ENCODE measurements at places on chromosomes 6 and 20.

DNA sequence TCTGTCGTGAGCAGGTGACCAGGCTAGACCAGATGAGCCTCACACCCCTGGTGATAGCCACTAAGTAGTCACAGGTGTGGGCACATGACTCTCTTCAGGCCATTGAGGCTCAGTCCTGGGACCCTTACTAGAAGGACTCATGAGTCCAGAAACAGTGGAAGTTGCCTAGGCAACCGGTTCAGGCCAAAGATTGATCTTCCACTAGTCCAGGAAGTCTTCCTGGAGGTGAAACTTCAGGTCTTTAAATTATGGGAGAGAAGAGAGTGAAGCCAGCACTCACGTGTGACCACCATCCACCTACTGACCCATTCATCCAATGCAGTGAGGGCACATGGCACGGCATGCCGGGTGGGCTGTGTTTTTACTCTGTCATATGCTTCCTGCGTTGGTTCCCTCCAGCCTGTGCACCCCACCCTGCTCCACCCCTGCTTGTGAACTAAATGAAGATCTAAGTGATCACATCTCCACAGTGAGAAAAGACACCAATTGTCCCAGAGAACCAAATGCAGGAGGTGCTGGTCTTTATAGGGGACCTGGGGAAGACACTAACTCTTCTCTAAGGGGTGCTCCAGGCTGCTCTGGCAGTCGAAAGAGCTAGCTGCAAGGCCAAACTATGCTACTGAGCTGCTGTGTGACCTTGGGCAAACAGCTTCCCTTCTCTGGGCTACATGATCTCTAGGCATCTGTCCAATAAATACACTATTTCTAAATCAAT, 12.5 kb upstream of the STX16 start:
- no peak for DNase-seq

- no peak for DNase-seq
These were observed 1.4 kb upstream of the PRDM13 start for GRCh38 chr6:99605074-99605734.

DNA sequence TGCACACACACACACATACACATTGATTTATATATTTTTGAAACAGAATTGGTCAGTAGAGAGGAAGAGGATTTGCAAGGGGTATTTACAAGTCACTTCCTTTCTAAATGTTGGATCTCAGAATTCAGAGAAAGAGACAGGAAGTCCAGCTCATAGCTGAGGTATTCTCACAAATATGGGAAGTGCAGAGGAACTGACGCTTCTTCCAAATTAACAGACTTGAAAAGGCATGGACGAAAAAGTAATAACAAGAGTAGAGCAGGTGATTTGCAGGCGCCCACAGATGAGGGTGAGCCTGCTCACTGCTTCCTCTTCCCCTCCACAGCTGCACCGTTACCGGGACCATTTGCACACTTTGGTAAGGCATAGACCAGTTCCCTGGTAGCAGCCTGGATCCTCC, 246.4 kb downstream of the PHACTR1 start:
- peak; percentile 26 for DNase-seq

GRCh38 chr20:4067600-4068261, 52.4 kb upstream of the RNF24 start:
- no peak for DNase-seq

- peak; percentile 1 for DNase-seq
These were observed 11.5 kb upstream of the DEFB113 start for GRCh38 chr6:49980898-49981297.

DNA sequence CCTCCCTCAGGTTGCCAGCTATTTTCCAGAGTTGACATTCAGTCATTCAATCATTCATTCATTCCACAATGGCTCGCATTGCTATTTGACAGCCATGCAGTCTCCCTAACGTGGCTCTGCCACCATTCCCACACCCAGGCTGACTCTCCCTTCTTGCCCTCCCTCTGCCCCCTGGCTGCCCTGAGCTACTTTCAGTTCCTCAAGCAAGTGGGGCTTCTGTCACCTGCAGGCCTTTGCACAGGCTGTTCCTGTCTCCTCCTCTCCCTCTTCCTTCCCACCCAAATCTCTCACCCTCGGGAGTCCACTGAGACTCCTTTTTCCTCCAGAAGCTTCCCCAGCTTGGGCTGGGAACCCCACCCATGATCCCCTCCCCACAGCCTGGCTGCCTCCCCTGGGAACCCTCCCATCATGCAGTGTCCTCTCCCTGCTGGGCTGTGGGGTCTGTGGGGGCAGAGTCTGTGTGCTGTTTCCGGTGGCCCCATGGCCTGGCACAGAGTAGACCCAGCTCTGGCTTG, 2.6 kb downstream of the PACSIN1 start:
- DNase-seq: no peak

DNA sequence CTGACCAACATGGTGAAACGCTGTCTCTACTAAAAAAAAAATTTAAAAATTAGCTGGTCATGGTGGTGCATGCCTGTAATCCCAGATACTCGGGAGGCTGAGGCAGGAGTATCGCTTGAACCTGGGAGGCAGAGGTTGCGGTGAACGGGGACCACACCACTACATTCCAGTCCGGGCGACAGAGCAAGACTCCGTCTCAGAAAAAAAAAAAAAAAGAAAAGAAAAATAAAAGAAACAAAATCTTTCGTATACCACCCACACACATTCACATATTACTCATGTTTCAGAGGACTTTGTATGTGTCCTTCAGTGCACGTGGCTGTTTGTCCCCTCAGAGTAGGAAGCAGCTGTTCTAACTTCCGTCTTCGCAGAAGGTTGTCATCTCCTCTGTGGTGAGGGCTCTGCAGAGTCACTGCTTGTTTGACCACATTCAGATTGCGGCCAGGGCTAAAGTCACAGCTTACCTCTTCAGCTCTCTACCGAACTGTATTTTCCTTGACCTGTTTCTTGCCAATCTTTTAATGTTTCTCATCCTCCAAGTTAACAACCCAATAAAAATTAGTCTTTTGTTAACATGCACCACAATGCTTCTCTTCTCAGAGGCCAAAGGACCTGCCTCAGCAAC, 36.6 kb upstream of the HIVEP1 start:
- DNase-seq: peak; percentile 28
